ENCODE measurements at places on chromosomes 5 and 9. TPM values are rescaled to one million over a fixed set of nuclear protein-coding genes. Genes with fewer than 3 reads are reported as not detected.
A peak's percentile ranks its signal among the peaks of the same experiment; 100 is the strongest.

The ANKRD31 gene
- 0.17 TPM for total RNA-seq

The CEL gene
- 1.1 TPM for total RNA-seq

The C9orf50 gene
- total RNA-seq: not detected

The FAM78A gene
- total RNA-seq: 9.1 TPM

- H3K27me3 ChIP-seq: no peaks in the 10 kb centered on the region
- no peak for DNase-seq
- H3K4me3 ChIP-seq: no peak overlapping the region
- H3K36me3 ChIP-seq: no peaks in the 10 kb centered on the region
Observed at GRCh38 chr9:108978205-108978604, 35.1 kb downstream of the CTNNAL1 start.

- H3K27me3 ChIP-seq: no peaks in the 10 kb centered on the region
- H3K36me3 ChIP-seq: no peaks in the 10 kb centered on the region
- peak overlapping the region; percentile 83 for H3K4me3 ChIP-seq
- no peak for DNase-seq
- H3K27ac ChIP-seq: peak overlapping the region; percentile 99
- H3K4me1 ChIP-seq: peaks cover 56% of the 10 kb centered on the region
Observed at GRCh38 chr9:70411121-70411929, 3.1 kb downstream of the KLF9 start.

DNA sequence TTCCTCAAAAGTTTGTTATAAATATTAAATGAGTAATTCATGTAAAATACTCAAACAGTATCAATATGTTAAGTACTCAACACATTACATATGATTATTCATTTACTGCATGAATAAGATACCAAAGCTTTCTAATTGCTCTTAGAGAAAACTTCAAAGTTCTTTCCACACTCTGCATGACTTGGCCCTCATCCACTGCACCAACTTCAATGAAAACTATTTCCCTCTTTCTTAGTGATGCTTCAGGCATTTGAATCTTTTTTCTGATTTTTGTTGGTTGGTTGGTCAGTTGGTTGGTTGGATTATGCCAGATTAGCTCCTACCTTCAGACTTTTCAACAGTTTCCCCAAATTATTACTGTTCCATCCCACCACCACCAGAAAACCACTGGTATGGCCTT is 314.7 kb upstream of the RGMB start:
- H3K4me1 ChIP-seq: peaks cover 12% of the 10 kb centered on the region
- no peak overlapping the region for H3K27ac ChIP-seq
- H3K4me3 ChIP-seq: no peak overlapping the region
- DNase-seq: no peak

DNA sequence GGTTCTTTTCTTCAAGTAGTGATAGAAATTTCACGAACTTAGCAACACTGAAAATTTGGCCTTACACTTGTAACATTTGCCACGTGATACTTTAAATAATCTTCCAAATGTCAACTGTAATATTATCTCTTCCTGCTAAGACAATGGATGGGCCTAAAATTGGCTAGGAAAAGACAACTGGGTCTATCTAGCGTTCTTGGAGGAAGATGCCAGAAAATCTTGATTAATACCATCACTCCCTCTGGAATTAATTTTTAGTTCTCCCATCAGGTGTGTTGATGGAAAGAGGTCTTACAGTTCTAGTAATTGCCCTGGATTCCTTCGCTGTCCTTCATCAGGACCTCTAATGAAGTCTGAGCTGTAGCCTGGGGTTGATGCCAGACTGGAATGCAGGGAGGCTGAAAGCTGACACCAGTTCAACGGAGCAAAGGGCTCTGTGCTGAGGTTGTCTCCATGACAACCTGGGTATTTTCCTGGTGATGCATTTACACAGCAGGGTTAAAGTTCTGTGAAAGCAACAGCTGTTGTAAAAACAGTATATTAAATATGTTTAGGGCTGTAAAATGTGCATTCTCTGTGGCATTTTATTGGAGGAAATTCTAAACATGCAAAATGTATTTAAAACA is 92.3 kb downstream of the GAS1 start:
- H3K4me1 ChIP-seq: no peaks in the 10 kb centered on the region
- no peak overlapping the region for H3K4me3 ChIP-seq
- no peak for DNase-seq
- no peak overlapping the region for H3K27ac ChIP-seq

GRCh38 chr5:29822521-29822920 is 1371.0 kb upstream of the CDH6 start:
- H3K36me3 ChIP-seq: no peaks in the 10 kb centered on the region
- DNase-seq: no peak

DNA sequence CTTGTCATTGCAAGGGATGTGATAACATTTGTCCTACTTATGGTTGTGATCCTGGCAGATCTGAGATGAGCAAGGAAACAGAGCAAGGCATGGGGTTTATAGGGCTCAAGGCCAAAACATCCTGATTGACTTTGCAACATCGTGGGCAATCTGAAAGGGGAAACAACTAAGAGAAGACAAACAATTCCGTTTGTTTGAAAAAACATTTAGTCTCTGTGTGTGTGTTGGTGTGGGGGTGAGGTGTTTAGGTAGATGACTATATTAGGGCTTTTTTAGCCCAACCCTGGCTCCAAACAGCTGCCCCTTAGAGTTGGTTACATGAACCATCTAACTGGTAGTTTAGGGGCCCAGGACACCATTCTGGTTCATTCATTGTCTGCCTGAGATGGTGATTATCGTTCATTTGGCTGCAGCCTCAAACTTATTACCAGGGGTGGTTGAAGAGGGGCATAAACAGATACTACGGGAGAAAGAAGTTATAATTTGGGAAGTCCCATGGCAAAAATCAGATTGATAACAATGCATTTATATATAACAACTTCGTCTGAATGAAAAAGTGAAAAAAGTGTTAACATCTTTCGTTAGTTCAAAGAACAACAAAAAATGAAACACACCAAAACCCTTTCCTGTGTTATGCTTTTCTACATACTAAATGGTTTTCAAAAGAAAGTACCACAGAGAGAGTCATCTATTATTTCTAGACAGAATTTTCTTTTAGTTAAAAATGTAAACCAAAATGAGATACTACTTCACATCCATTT is 5.7 kb downstream of the FYB1 start:
- H3K36me3 ChIP-seq: no peaks in the 10 kb centered on the region
- no peak for DNase-seq
- peak overlapping the region; percentile 16 for H3K27ac ChIP-seq
- H3K4me3 ChIP-seq: no peak overlapping the region
- H3K27me3 ChIP-seq: no peaks in the 10 kb centered on the region
- no peaks in the 10 kb centered on the region for H3K4me1 ChIP-seq

- H3K4me3 ChIP-seq: no peak overlapping the region
- H3K27me3 ChIP-seq: no peaks in the 10 kb centered on the region
- no peak for DNase-seq
- peaks cover 10% of the 10 kb centered on the region for H3K4me1 ChIP-seq
- H3K27ac ChIP-seq: no peak overlapping the region
Observed at GRCh38 chr5:137997726-137998213, 35.1 kb downstream of the FAM13B start.

GRCh38 chr5:95649842-95650620 is 3.5 kb downstream of the RFESD start:
- no peak for DNase-seq
- H3K4me3 ChIP-seq: no peak overlapping the region
- H3K27me3 ChIP-seq: no peaks in the 10 kb centered on the region

DNA sequence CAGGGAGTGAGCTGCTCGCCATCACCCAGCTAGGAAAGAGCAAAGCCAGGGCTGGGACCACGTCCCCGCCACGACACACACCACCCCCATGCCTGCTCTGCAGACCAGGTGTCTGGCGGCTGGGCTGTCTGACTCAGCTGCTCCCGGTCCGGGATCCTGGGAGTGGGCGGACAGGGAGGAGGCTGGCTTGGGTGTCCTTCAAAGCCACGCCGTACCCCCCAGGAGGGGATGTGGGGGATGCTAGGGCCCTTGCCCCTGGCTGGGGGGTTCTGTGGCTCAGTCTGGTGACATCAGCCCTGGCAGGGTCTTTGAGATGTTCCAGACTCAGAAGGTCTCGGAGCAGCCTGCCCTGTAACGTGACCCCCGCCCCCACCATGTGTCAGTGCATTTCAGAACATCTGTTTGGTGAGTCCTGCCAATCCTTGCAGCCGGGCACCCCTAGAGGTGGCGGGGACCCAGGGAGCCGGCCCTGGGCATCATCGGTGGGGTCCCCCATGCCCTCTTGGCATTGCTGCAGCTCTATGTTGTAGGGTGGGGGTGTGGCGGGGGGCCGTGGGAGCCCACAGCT is 62.3 kb downstream of the HMCN2 start:
- no peaks in the 10 kb centered on the region for H3K4me1 ChIP-seq
- no peak overlapping the region for H3K27ac ChIP-seq
- no peaks in the 10 kb centered on the region for H3K27me3 ChIP-seq
- no peaks in the 10 kb centered on the region for H3K36me3 ChIP-seq
- H3K4me3 ChIP-seq: no peak overlapping the region

GRCh38 chr9:68804911-68805889 is 100.2 kb downstream of the PIP5K1B start:
- H3K27me3 ChIP-seq: no peaks in the 10 kb centered on the region
- peak; percentile 84 for DNase-seq
- H3K36me3 ChIP-seq: no peaks in the 10 kb centered on the region
- H3K27ac ChIP-seq: peak overlapping the region; percentile 43

Measured in upper lobe of left lung (tissue), 6 donors.